ENCODE measurements at places on chromosomes 3 and 15.

DNA sequence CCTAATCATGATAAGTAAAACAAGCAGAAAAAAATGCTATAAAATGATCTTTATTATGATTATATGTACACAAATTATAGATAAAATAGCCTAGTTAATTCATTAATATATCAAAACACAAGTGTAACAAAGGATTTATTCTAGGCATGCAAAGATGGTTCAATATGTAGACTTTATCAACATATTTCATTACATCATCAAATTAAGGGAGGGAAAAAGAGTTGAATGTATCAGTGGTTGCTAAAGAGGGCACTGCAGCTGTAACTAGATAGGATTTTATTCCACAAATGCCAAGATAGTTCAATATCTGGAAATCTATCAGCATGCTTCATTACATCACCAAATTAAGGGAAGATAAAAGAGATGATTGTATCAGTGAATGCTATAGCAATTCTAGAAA is 248.3 kb downstream of the LPP start:
- no peak for DNase-seq

- DNase-seq, result peak; percentile 40
Measured at GRCh38 chr3:24678421-24678865, 183.8 kb upstream of the THRB start.

GRCh38 chr3:27147215-27147614 is 222.0 kb downstream of the NEK10 start:
- no peak for DNase-seq

GRCh38 chr3:124559846-124560574 is 170.2 kb upstream of the UMPS start:
- peak; percentile 39 for DNase-seq

DNA sequence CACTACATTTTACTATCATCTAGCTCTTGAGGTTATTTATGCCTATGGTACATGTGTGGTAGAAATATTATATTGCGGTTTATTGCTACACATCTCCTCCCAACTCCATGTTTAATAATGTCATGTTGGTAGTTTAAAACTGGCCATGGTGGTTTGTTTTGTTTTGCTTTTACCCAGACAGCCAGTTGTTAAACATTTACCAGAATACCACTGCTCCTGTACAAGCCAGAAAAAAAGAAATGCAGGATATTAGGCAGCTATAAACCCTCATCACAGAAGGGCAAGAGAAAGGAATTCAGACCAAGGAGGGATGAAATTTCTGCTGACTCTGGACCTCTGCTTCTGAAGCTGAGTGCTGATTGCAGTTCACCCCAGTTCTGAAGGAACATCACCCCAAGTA is 451.8 kb upstream of the IL12A start:
- no peak for DNase-seq

DNA sequence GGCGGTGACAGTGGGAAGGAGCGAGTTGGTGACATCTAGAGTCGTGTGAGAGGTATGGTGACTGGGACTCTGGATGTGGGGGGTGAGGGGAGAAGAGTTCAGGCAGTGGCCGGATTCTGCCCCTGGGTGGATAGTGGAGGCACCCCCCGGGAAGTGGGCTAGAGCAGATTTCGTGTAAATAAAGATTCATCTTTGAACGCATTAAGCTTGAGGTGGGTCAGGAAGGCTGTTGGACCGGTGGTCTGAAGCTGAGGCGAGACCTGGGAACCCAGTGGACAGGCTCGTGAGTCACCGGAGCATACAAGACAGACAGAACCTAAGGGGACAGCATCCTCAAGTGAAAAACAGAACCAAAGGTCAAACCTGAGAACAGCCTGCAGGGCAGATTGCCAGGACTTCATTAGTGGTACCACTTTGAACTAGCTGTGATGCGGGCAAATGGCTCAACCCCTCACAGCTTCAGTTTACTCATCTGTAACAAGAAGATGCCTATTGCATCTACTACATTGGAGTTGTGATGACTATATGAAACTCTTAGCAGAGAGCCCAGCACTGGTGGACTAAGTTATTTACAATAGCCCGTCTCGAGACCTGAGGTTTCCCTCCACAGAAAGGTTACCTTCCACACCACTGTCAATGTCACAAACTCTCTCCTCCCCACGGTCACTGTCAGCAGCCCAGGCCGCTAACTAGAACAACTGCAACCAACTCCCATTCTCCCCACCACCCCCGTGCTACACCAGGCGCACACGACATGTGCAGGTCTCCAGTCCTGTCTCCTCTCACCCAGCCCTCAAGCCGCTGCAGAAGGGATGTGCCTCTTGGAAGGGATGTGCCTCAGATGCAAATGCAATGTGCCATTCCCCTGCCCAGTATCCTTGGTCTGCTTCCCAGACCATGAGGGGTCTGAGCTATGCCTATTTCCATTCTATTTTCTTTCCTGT is 901 bp upstream of the CLN6 start:
- DNase-seq, result no peak

DNA sequence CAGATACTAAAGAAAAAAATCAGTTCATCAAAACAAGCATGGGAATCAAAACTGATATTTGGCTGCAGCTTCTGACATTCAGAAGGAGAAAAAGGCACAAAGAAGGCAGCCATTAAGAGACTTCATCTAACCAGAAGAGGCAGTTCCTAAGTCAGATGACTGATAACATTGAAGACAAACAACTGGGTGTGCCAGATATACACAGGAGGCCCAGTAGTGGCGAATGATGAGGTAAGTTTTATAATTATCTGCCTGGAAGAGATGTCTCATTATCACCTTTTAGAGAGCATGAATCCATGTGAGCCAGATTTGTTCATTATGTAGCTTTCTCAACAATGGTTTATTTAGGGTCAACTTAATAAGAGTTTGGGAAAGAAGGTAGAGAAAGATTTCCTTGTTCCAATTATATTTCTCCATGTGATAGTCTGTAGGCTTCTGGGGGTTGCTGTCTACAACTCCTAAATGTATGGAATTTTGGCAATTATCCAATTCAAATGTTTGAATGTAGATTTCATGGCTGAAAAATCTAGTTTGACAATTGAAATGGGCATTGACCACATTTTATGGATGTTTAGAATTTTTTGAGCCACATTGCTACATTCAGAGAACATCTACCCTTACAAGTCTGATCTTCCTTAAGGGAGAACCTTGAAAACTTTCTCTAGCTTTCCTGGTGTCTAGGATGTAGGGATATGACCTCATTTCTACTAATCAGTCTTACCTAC is 50.4 kb upstream of the RASGRF1 start:
- no peak for DNase-seq

DNA sequence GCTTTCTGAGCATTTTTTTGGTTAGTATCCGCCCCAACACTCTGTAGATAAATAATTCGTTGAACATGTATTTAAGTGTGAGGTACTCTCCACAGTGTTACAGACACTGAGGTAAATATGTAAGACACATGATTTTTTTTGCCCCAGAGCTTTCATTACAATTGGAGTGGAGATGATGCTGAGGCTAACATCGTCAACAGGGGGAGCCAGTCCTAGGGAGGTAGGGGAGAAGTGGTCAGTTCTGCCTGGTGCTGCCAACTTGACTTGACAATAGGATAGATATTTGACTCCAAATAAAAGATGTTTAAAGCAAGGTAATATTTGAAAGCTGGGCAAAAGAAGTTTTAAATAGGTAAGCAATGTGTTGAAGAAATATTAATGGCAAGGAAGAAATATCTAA is 295.7 kb downstream of the UNC13C start:
- DNase-seq, result no peak

- no peak for DNase-seq
Measured at GRCh38 chr3:190197346-190197763, 76.7 kb upstream of the P3H2 start.

- no peak for DNase-seq
Measured at GRCh38 chr3:159950156-159950898, 38.3 kb upstream of the IL12A start.

DNA sequence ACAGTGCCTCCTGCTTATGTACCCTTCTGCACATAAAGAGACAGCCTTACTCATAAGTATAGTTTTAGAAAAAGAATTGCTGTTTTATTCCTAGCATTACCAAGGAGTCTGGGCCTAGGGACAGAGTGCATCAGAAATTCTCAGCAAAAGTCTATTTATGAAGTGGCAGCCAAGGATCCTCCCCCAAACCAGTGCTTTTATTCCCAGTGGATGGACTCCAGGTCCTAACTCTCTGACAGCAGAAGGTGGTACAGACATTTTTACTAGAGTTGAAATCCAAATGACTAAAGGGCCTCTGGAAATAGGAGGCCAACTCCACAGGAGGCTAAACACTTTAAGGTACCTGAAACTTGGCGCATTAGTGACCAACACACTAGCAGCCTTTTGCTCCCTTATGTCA is 407.2 kb upstream of the TPRG1 start:
- no peak for DNase-seq

GRCh38 chr3:168457954-168458539 is 362.3 kb upstream of the GOLIM4 start:
- no peak for DNase-seq

DNA sequence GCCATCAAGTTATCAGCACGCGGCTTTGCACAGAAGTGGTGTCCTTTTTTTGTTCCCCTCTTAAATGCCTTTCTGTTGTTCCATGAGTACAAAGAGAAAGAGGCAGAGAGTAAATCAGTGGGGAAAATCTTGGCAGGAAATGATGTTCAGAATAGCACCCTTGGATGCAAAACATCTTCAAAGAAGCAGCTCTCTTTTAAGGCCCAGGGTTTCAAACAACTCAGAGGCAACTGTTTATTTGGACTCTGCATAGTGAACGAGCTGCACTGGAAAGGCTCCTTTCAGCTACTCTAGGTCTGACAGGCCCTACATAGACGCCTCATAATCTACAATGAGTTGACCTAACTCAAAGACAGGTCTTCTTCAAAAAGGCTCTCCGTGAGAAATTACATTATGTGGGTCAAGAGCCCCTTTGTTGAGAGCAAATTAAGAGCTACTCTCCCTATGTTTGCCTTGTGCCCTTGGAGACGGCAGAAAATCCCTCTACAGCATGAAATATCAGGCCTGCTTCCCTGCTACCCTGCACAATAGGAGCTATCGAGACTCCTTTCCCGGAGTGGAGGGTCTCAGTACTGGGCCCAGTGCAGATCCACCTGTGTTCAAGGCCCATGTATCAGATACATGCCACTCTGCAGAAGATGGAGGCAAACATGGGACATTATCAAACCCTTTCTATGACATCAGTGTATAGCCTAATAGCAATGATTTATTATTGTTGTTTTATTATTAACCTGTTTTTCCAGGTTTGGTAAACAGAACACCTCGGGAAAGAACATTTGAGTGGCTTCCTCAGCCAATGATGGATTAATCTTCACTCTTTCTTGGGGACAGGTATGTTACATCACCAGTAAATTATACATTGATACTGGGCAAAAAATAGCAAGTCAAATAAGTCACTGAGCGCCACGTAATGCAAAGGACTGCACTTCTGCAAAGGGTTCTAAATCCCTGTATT is 53.1 kb downstream of the HEG1 start:
- no peak for DNase-seq

- DNase-seq, result peak; percentile 78
Measured at GRCh38 chr3:195102609-195103467, 168.1 kb downstream of the XXYLT1 start.

DNA sequence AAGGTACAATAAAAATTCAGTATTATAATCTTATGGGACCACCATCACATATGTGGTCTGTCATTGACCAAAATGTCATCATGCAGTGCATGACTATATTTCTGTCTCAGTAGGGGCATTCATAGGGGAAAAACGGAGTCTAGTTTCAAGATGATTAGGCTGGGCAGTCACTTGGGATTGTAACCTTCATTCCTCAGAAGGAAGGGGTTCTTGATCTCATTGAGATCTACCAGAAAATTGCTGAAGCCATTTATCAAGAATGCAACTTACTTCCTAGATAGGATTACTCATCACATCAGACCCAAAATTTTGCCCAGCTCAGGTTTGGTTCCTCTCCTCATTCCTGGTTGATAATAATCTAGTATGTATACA is 37.3 kb downstream of the BTD start:
- DNase-seq, result no peak

DNA sequence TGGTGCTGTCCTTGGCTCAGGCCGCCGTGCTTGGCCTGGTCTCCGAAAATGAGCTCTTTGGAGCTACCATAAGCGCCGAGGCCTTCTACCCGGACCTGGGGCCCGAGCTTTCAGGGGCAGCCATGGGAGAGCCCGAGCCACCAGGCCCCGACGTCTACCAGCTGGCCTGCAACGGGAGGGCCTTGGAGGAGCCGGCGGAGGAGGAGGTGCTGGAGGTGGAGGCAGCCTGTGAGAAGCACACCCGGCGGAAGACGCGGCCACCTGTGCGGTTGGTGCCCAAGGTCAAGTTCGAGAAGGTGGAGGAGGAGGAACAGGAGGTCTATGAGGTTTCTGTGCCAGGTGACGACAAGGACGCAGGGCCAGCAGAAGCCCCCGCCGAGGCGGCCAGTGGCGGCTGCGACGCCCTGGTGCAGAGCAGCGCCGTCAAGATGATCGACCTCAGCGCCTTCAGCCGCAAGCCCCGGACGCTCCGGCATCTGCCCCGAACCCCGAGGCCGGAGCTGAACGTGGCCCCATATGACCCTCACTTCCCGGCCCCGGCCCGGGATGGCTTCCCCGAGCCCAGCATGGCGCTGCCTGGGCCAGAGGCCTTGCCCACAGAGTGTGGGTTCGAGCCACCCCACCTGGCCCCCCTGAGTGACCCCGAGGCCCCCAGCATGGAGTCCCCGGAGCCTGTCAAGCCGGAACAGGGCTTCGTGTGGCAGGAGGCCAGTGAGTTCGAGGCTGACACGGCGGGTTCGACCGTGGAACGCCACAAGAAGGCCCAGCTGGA is 34.9 kb downstream of the IDH2 start:
- DNase-seq, result no peak

DNA sequence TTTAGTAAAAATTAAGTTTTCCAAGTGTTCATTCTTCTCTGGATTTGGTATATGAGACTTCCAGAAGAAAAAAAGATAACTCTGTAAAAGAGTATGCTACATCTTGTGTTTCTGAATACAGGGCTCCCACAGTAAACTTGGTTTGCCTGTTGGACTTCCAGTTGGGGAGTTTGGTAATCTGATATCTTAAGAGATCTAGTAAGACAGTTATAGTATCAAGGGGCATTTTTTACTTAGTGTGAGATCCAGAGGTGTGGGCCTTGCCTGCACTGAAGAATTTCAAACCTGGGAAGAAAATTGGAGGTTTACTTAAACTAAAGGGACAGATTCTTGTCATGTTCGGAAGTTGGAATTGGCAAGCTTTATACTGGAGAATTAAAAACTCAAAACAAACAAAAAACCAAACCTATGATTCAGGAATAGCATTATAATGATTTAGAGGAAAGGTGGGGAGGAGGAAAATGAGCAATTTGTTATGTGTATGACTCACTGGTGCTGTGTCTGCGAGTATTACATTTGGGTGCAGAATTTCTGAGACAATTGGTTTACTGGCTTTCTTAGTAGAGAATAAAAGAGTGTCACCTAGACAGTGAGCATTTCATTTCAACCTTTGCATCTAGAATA is 58.9 kb upstream of the ULK4 start:
- no peak for DNase-seq

- DNase-seq, result no peak
Measured at GRCh38 chr15:68401496-68402431, 30.2 kb downstream of the ITGA11 start.

DNA sequence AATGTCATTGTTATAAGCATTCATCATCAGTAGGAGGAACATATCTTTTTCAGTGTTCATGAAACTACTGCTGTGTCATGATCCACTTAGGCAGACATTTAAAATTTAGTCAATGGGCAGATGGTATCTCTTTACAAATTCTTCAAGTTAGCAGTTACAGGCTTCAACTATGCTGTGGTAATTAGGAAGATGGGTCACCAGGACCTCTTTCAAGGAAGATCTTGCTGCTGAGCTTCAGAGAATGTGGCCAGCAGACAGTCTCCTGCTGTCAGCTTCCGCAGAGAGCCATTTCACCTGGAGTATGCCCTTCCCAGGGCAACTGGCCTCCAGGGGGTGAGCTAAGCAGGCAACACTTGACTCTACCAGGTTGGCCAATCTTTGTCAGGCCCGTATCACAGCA is 19.4 kb downstream of the IFT57 start:
- no peak for DNase-seq
